Muscle of arm (tissue), 14 donors: ENCODE measurements at places on chromosomes 7 and 10.

GRCh38 chr7:30474485-30474884 is 4.1 kb downstream of the NOD1 start:
- DNase-seq, result no peak

- peak; percentile 88 for DNase-seq
Observed at GRCh38 chr10:34102237-34102673, 712.8 kb downstream of the PARD3 start.

DNA sequence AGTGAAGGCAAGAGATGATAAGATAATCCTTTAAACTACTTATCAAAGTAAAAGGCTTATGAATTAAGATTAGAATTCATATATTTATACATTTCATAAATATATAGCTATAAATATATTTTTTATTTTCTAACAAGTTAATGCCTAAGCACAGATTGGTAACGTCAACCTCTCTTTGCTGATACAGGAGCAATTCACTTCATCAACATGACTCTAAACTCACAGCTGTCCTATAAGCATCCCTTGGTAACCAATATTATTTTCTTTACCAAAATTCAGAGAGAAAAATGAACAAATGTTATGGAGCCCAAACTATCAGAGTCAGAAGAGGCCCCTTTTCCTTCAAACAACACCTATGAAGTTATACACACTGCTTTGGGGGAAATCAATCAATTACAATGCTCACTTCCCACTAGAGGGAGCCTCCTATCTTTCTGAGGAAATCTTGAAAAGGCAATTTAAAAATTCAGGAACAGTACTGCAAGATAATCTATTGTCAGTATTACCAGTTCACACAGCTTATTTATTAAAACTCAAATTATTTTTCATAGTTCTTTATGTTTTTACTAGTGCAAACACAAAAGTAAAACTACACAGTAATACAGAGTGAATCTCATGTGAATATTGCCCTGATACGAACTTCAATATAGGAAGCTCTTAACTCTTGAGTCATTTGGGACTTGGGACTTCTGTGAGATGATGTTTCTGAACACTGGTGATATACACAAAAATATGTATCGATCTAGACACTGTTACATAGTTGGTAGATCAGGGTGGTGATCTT is 51.0 kb upstream of the NOBOX start:
- DNase-seq, result no peak

GRCh38 chr7:150898475-150899011 is 46.2 kb downstream of the AOC1 start:
- DNase-seq, result peak; percentile 72

- DNase-seq, result no peak
Observed at GRCh38 chr10:69960988-69961880, 91.4 kb upstream of the MACROH2A2 start.

GRCh38 chr10:112434988-112435619 is 11.6 kb downstream of the ZDHHC6 start:
- DNase-seq, result peak; percentile 7

GRCh38 chr10:113666682-113667252 is 2.9 kb upstream of the NRAP start:
- DNase-seq, result no peak

GRCh38 chr10:132338876-132339275 is 6.9 kb downstream of the LRRC27 start:
- DNase-seq, result no peak

DNA sequence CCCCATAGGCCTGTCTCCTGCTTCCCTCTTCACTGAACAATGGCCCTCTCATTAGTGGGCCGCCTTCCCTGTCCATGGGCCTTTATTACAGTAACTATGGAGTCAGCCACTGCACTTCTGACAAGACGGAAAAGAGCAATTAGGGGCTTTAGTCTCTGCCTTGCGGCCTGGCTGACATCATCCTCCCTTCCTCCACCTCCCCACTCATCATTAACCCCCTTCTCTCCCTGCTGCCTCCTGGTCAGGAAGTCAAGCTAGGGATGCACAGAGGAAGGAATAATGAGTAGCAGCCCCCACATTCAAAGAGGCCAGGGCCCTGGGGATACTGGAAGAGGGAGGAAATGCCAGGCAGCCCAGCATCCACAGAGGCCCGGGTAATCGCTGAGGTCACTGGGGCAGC is 101.6 kb upstream of the PLXNA4 start:
- DNase-seq, result no peak

GRCh38 chr7:148622887-148623585 is 32.5 kb downstream of the C7orf33 start:
- DNase-seq, result no peak

GRCh38 chr7:141563956-141564623 is 12.9 kb downstream of the AGK start:
- DNase-seq, result no peak

DNA sequence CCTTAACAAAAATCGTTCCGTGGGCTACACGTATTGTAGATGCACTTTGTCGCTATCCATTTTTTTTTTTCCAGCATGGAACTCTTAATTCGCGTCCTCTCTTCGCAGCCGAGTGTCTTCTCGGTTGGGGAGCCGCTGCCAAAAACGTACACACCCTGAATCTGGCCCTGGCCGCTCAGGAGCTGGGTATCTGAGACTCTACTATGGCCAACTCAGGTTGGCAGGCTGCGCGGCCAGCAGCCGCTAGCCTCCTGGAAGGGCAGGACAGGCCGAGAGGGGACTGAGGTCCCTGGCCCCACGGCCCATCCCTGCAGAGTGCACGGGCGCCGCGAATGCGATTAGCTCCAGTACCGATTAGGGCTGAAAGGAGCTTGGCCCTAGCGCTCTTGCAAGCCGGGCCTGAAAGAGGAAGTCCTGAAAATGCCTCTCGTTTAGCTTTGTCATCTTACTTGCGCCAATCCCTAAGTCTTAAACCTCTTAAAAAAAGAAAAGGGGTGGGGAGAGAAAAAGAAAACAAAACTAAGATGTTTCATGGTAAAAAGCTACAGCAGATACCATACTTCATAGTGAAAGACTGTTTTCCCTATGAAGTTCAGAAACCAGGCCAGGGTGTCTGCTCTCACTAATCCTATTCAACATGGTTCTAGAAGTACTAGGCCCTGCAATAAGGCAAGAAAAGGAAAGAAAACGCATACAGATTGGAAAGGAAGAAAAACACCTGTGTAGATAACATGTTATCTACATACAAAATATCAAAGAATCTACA is 113.2 kb upstream of the RHEB start:
- DNase-seq, result no peak

GRCh38 chr10:51367127-51367526 is 292.8 kb downstream of the PRKG1 start:
- DNase-seq, result no peak

- no peak for DNase-seq
Observed at GRCh38 chr10:113626809-113627355, 37.0 kb downstream of the NRAP start.

GRCh38 chr10:93346694-93347093 is 135.4 kb downstream of the MYOF start:
- DNase-seq, result no peak

DNA sequence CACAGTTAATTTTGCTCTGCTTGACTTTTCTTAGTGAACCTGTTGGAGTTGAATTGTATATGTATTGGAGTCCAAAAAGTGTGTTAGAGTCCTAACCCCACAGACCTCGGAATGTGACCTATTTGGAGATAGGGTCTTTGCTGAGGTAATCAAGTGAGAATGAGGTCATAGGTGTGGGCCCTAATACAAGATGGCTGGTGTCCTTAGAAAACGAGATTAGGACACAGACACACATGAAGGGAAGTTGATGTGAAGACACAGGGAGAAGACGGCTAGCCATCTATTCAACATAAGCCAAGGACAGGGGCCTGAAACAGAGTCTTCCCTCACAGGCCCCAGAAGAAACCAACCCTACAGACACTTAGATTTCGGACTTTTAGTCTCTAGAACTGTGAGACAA is 260.6 kb upstream of the NEBL start:
- DNase-seq, result no peak

- peak; percentile 11 for DNase-seq
Observed at GRCh38 chr10:77636967-77637531, 559 bp downstream of the KCNMA1 start.

- DNase-seq, result peak; percentile 38
Observed at GRCh38 chr7:107180378-107180777, 11.6 kb downstream of the HBP1 start.

DNA sequence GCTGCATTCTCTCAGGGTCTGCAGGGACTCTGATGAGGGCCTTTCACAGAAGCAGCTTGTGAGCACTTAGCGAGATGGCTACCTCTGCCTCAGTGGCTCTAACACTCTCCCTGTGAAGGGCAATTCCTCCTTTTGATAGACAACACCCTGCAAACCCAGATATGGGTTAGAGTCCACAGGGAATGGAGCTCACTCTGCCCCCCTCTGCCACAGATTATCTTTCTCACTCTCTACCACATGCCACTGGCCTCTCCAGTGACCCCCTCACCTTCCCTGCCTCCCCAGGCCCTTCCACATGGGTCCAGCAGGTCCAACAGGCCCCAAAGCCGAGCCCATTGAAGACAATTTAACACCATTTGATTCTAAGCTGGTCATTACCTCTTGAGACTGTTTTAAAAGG is 72.1 kb downstream of the CCDC3 start:
- no peak for DNase-seq

DNA sequence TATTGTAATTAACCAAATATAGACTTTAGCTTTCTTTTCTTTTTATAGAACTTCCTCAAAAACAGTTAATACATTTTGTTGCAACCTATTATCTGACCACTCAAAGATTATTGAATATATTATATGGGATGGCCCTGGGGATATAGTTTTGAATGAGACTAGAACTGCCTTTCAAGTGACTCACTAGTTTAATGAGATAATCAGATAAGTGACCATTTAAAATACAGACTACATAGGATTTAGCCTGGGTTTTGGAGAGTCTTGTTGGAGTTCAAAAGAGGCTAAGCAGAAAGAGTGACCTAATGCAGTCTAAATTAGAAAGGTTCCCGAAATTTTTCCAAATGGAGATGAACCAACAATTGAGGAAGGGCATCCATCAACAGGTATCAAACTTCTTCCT is 305.2 kb upstream of the ETV1 start:
- no peak for DNase-seq

DNA sequence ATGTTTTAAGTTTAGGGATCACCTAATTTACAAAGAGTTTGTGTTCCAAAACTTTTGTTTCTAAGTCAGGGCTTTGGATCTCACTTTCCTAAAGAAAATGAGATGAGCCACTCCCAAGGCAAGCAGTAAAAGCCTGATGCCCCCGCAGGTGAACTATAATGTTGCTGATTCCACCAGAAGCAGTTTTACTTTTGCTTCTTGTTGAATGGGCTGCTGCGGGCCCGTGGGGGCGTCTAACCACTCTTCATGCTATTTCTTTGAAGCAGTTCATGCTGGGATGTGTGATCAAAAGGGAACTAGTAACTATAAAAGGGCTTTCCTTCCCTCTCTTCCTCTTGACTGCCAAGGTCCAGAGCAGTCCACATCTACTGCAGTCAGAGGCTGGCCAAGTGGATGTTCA is 118.7 kb upstream of the NEBL start:
- DNase-seq, result no peak

DNA sequence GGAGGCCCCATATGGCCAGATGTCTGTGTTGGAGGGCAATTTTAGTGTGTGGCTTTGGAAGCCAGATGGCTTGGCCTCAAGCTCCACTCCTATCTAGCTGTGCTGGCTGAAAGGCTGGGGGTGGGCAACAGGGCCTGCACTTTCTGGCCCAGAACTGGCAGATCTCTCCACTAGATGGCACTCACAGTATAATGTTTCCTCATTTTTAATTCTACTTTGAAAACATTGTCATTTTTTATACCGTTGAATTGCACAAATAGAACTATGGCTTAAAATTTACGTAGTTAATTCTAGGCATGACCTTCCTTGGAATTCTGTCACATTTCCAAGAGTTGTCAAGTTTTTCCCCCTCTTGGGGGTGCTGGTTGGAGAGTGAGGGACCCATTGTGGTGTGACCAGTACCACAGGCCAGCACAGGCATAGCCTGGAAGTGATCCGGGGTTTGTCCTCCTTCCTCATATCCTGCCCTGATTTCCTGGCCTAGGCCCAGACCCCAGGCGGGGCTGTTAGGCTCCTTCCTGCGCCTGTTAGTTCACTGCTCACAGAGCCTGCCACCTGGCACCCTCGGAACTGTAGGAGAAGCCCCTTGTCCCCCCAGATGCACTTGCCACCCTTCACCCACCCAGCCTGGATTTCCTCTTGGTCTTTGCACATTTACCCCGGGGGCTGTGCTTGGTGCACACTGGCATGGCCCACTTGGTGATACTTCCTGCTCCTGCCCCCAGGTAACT is 52.8 kb downstream of the ARHGAP22 start:
- DNase-seq, result peak; percentile 57

GRCh38 chr10:86830043-86830591 is 73.7 kb downstream of the BMPR1A start:
- no peak for DNase-seq

GRCh38 chr10:131107970-131108369 is 203.6 kb downstream of the TCERG1L start:
- no peak for DNase-seq

DNA sequence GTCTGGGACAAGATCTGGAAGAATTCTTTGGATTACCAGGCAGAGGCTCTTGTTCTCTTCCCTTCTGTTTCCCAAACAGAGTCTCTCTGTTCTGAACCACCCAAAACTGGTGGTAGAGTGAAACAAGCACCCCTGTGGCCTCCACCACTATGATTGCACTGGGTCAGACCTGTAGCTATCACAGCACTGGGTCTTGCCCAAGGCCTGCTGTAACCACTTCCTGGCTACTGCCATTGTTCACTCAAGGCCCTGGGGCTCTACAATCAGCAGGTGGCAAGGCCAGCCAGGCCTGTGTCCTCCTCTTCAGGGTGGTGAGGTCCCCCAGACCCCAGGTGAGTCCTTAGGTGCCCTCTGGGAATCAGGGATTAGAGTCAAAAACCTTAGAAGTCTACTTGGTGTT is 4.1 kb upstream of the LRRC17 start:
- DNase-seq, result no peak

- no peak for DNase-seq
Observed at GRCh38 chr10:48519481-48520183, 85.2 kb downstream of the ARHGAP22 start.

DNA sequence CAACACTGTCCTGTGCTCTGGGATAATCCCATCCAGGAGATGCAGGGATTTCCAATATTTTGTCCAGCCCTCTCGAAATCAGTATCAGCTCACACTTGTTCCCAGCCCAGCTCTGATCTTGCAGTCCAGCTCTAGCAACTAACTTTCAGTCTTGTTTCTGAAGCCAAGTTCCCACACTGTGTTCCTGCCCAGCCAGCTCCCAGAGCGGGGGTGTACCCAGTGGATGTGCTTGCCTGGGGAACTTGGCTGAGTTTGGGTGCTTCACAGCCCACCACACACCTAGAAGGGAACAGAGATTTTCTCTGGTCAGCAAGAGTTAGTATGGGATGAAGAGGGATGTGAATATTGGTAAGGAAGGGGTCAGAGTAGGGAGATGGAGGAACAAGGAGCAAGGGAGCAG is 57.5 kb upstream of the RAPGEF5 start:
- DNase-seq, result no peak

- no peak for DNase-seq
Observed at GRCh38 chr10:86664341-86665217, 3.7 kb upstream of the LDB3 start.

DNA sequence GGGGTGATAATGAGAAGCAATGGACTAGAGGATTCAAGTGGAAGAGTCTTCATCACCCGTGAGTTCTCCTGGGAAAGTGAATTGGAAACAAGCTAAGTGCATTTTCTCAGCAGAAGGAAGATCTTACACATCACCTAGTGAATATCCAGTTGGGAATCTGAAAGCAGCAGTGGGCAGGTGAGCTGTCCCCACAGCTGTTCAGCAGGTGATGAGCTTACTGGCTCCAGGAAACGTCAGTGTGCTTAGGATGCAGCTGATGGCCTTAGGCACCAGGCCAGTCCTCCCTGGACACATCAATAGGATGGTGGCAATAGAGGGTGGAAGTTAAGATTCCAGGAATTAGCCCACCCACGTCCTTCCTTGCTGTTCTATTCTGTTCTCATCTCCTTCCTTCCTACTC is 66.7 kb downstream of the NOD1 start:
- no peak for DNase-seq
